ENCODE measurements at places on chromosomes 7 and 10. TPM values are rescaled to one million over a fixed set of nuclear protein-coding genes. Genes with fewer than 3 reads are reported as not detected.

Gene MAT1A
- total RNA-seq: not detected

Gene CAV1
- total RNA-seq: 153 TPM

Gene GOLGA7B
- total RNA-seq: not detected

Gene PIP
- not detected for total RNA-seq

Gene CALCR
- not detected for total RNA-seq

Gene ZNF273
- total RNA-seq: 2.6 TPM

Gene ASAH2
- total RNA-seq: 1.1 TPM

Gene PTN
- 9.3 TPM for total RNA-seq

Gene SPDYE6
- not detected for total RNA-seq

Gene VCL
- 162 TPM for total RNA-seq

Gene NUDT13
- total RNA-seq: 0.75 TPM

Gene IL2RA
- total RNA-seq: not detected

Gene PLPP4
- total RNA-seq: 3.2 TPM

All from smooth muscle cell of the coronary artery (primary cell).